Epithelial cell of alveolus of lung (primary cell): ENCODE measurements at places on chromosomes 16 and 17. TPM values are rescaled to one million over a fixed set of nuclear protein-coding genes. Genes with fewer than 3 reads are reported as not detected.

Gene TOP2A
- total RNA-seq: 89.5 and 102 TPM in 2 replicates

Gene SHBG
- 0.26 and 1.4 TPM in 2 replicates for total RNA-seq

Gene CFAP97D1
- total RNA-seq: not detected in 2 replicates

Gene HIGD1B
- total RNA-seq: not detected in 2 replicates

Gene NTN3
- total RNA-seq: 0.13 and 1.2 TPM in 2 replicates
